ENCODE measurements at places on chromosomes 5 and 9.
A peak's percentile ranks its signal among the peaks of the same experiment; 100 is the strongest.

DNA sequence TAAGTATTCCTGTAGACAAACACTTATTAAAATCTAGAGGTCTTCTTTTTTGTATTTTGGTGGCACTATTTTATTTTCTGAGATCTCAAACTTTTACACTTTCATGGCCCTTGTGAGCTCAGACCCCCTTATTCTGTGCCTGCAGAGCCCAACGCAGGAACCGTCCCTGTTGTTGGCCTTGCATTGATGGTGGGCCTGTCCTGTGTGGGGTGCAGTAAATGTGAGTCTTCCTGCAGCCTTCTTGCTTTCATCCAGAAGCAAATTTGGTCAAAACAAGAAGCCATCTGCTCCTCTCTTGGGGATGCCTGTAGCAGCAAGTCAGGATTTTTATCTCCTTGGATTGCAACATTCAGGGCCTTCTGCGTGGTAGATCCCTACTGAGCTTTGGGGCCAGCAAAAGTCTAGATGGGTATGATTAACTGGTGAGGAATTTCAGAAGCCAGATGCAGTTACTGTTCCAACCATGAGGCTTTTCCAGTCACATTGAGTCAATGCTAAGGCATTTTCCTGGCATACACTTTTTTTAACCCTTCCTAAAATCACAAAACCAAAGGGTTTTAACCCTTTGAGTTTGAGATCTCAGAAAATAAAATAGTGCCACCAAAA is 31.7 kb downstream of the BASP1 start:
- DNase-seq = no peak

DNA sequence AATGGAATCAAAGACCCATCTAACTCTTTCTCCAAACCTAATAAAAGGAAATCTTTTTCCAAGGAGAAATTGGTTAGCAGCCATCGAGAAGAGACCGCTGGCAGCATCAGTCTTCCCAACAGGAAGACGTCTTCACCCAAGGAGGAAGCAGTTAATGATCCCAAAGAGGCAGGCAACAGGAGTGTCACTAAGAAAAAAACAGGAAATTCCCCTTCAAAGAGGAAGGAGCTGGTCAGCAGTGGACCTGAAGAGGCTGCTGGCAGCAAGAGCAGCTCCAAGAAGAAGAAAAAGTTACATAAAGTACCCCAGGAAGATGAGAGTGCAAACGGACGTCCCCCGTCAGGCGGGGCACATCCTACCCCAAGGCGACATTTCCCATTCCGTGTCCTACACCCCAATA is 143.7 kb downstream of the ELAVL2 start:
- DNase-seq = no peak

- DNase-seq = no peak
These were observed 12.7 kb downstream of the C9orf153 start for GRCh38 chr9:86246752-86247161.

- DNase-seq = no peak
These were observed 28.1 kb upstream of the CETN3 start for GRCh38 chr5:90437663-90438062.

- DNase-seq = no peak
These were observed 159.1 kb downstream of the LURAP1L start for GRCh38 chr9:12933957-12934356.

DNA sequence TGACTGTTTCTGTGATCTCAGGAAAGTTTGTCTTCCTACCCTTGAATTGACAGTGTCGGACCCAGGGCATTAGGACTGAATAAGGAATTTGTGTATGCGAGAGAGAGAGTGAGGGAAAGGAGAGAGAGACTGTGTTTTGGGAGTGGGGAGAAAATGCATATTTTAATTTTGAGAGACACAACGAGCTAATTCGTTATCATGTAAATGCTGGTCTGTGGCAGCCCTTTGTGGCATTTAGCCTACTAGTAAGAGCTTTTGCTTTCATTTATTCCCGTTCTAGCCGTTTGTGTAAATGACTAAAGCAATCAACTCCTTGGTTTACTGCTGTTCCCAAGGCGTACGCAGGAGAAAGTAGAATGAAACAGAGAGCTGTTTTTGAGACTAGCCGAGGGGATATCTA is 79.8 kb upstream of the MAMDC2 start:
- no peak for DNase-seq

GRCh38 chr9:969310-970150 is 6.9 kb upstream of the DMRT3 start:
- no peak for DNase-seq

DNA sequence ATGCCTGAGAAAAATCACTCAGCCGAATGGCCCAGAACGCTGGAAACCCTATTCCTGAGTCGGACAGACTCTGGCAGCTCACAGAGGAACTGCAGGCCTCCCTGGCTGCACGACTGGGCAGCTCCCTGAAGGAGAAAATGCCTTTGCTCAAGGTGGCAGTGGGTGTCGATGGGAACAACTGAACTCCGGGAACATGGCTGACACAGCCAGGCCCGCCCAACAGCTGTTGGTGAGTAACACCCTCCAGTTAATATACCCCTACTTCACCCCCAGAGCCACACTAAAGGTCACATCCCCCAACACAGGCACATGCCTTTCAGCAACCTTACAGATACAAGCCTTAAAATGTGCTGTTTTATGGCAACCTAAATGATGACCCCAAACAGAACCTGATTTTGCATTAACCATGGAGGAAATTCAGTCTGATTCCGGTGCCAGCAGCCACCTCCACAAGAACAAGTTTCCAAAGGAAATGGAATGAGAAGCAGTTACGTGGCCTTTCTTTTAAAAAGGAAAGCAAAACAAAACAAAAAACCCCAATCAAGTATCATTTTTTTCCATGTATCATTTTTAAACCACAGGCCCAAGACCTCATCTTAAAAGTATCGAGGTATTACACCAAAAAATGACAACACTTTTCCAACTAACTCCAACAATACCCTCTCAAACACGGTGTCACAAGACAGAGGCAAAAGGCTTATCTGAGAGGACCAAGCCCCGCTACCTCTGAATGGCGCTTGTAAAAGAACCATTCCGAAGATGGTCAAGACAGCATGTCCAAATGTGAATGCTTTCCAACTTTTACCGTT is 3.1 kb downstream of the KLF9 start:
- peak; percentile 41 for DNase-seq

DNA sequence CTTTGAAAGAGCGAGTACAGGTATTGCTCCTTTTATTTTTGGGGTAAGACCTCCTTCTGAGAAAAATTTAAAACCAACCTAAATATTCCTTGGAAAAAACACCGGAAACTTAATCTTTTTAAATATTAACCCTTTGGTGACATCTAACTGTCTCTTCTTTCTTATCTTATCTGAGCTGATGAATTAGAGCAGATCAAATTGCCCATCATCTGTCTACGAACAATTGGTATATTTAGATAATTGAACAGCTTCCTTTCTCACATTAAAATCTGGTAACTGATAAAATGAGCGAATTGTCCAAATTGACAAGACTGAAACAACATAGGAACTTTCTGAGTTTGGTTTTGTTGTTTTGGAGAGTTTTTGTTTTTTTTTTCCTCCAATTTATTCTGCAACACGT is 2.0 kb downstream of the ISL1 start:
- no peak for DNase-seq

GRCh38 chr5:21810737-21811316 is 1042.3 kb downstream of the CDH12 start:
- DNase-seq = no peak

- no peak for DNase-seq
These were observed 200.9 kb upstream of the RIOK2 start for GRCh38 chr5:97383996-97384395.

- no peak for DNase-seq
These were observed 260.7 kb upstream of the RIOK2 start for GRCh38 chr5:97443740-97444139.

- no peak for DNase-seq
These were observed 51.3 kb downstream of the DPYSL3 start for GRCh38 chr5:147458581-147458980.

DNA sequence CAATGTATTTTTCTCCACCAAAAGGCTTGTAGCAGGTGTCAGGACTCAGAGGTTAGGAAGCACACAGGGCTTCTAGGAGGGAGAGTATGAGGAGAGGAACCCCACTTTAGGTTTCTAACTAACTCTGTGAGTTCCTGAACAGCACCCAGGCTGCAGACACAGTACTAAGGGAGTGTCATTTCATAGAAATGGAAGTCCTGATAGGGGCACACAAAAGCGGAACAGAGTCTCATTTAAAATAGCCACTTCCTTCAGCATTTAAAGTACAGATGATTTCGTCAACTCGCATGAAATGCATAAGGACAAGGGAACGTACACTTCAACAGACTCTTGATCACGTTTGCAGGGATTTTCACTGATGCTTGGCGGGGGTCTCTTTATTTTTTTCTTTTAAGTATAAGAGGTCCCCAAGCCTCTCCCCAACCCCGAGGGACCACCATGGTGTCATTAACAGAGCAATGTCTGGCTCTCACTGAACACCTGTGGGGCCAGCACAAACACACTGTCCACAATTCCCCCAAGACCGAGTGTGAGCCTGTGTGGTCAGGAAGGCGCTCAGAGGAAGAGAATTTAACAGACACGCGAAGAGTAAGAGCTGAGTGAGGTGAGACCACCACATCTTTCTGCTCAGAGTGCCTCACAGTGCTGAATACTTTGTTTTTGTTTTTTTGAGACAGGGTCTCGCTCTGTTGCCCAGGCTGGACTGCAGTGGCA is 82.3 kb downstream of the SECISBP2 start:
- DNase-seq = no peak

GRCh38 chr5:107500347-107500746 is 170.4 kb downstream of the EFNA5 start:
- DNase-seq = no peak

- no peak for DNase-seq
These were observed 663.7 kb upstream of the MEF2C start for GRCh38 chr5:89546657-89547056.

GRCh38 chr5:95216136-95216955 is 68.5 kb downstream of the MCTP1 start:
- no peak for DNase-seq

- DNase-seq = no peak
These were observed 64.7 kb upstream of the GRAMD2B start for GRCh38 chr5:126358525-126358924.

DNA sequence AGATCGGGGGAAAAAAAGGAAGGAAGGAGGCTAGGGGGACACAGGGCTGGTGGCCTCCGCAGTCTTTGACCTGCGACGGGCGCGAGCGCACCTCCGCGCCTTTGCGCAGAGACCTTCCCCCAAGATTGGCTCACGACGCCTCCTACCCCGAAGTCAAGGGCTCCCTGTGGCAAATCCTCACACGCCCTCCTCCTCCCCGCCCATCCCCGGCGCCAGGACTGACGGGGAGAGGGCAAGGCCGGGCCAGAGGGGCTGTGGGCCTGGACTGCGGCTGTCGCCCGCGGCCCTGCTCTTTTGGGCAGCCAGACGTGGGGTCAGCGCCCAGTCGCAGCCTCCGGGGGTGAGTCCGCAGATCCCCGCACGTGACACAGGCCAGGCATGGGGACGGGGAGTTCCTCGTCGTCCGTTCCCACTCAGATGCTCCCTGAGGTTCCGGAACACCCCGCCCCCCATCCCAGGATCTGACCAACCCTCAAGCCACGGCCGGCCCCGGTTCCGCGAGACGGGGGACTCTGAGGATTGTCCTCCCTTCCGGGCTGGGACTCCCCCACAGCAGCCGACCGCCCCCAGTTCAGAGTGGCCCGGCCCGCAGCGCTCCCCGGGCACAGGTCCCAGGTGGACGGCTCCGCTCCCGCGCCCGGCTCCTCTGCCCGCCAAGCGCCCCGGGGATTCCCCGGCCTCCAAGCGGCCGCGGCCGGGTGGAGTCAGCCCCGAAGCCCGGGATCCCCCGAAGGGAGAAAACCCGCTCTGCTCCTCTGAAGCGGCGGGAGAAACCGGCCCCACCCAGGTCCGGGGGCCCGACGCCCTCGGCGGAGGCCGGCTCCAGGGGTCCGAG is 543 bp upstream of the ANKRD33B start:
- DNase-seq = peak; percentile 47

GRCh38 chr9:78354324-78354973 is 57.5 kb downstream of the PSAT1 start:
- no peak for DNase-seq

DNA sequence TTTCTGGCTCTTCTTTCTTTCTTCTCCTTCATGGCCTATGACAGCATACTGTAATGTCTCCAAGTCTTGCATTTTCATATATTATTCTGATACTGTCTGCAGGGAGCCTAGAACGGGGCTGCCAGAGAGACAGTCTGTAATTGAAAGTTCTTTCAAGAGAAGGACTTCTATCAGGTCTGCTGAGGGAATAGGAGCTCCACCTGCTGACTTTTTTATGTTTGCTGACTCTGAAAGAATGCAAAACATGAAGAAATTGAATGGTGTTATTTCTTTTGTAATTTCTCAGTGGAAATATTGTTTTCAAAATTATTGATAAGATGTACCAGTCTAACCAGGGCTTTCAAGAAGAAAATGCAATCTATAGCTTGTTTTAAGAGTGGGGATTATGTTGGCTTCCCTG is 121.9 kb upstream of the RFX3 start:
- no peak for DNase-seq

DNA sequence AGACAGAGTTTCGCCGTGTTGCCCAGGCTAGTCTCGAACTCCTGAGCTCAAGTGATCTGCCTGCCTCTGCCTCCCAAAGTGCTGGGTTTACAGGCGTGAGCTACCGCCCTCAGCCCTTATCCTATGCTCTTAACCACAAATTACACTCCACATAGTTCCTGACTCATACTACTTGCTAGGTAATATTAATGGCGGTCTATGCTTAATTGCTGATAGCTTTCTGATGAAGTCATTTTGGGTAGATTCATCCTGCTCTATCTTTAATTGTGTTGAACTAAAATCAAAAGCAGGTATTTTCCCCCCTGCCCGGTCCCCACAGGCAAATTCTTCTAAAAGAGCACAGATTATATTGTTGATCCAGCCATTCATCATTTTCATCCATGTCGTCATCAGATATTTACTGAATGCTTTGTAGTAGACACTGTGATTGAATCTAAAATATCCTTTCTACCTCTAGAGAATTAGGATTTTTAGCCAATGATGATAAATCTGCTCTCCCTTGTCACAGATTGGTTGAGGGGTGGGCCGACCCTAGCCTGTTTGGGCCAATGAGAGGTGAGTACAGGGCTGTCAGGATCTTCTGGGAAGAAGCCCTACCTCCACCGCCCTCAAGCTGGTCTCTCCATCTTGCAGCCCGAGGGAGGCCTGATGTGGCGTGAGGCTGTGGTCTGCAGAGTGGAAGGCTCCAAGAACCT is 144.8 kb downstream of the NR3C1 start:
- DNase-seq = no peak

GRCh38 chr5:39640552-39640951 is 215.8 kb upstream of the DAB2 start:
- no peak for DNase-seq

DNA sequence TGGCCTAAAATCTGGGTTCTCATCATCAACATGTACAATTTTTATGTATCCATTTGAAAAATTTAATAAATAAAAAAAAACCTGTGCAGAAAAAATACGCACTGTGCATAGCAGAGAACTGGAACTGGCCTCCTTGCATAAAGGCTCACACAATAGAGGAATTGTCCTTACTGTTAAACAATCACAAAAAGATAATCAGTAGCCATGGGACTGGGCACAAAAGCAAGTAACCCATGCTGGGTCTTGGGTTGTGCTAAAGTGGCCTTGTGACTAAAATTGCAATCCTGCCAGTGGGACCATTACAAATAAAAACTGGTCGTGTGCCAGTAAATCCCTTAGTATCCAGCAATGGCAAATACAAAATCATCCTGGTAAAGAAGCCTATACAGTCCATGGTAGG is 1646.6 kb downstream of the MAT2B start:
- no peak for DNase-seq

GRCh38 chr9:133406480-133407307 is 11.1 kb downstream of the REXO4 start:
- DNase-seq = peak; percentile 80

All from stimulated activated CD4-positive, alpha-beta T cell treated with anti-CD3 and anti-CD28 coated beads, Interleukin-2, amount 100 ng/mL, for 48 hours (primary cell).